ENCODE measurements at places on chromosomes 11 and 22.

DNA sequence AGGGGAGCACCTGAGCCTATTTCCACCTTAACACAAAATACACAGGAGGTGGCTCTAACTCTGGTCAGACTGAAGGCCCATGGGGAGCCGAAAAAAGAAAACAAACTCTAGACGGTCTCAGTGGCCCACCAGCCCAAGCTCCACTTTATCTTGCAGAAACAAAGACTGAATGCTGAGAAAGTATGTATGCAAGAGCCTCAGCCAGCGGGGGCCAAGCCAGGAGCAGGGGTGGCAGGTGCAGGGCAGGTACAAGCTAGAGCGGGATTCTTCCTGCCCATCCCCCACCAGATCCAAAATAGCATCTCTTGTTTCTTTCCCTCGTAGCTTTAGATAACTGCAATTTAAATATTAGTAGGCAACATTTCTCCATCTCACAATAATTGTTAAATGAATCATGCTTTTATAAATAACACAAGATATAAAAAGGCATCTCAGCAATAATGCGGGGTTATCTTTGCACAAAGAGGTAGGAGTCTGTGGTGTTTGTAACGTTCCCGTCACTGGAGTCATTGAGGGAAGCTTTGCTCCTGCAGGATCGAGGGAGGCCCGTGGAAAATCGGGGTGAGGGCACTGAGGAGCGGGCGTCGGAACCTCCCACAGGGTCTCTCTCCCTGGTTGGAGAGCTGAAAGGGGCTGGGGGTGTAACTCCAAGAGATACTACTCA, 418.0 kb downstream of the SHANK2 start:
- no peak for DNase-seq

- no peak for DNase-seq
These were observed 31.9 kb downstream of the FBLN1 start for GRCh38 chr22:45534339-45535192.

DNA sequence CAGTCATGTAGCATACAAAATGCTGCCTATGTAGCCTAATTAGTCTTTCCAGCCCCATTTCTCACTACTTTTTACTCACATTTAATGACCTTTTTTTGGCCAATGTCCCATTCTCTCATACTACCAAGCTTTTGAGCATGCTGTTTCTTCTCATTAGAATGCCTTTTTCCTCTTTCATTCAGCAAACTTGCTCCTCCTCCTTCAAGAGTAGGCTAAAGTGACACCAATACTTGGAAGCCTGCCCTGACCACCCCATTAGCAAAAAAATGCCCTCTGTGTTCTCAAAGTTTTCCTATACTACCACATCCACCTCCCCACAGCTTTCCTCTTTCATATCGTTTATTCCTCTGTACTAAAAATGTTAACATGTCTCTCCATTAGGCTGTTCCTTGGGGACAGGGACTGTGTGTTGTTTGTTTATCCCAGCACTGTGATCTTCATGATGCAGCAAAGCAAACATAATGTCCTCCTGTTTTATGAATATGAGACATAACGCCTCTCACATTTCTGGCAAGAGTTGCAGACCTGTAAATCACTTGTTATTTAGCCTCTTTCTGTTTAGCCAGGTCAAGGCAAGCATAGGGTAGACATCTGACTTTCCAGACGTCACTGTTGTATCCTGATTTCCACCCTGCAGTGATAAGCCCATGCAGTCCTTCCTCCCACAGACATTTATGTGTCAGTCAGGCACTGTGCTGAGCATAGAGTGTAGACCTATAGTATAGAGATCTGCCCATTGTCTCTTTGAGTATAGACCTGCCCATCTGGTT, 62.0 kb upstream of the UCP3 start:
- DNase-seq = no peak

DNA sequence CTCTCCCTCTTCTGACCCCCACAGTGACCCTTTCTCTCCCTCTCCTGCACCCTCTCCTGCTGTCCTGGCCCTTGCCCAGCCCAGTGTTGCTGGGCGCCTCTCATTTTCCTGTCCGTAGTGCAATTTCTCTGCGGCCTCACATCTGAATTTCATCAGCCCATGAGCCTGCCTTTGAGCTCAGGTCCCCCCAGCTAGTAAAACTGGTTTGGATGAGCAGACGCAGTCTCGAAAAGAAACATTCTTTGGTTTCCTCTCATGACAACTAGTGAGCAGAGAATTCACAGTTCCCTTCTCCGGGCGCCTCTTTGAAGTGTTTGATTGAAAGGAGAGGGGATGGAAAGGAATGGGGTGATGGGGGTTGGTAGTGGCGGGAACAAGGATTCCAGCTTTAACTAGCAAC, 126.0 kb upstream of the CADM1 start:
- DNase-seq = no peak

GRCh38 chr11:61880031-61880430, 11.3 kb downstream of the FADS3 start:
- no peak for DNase-seq

DNA sequence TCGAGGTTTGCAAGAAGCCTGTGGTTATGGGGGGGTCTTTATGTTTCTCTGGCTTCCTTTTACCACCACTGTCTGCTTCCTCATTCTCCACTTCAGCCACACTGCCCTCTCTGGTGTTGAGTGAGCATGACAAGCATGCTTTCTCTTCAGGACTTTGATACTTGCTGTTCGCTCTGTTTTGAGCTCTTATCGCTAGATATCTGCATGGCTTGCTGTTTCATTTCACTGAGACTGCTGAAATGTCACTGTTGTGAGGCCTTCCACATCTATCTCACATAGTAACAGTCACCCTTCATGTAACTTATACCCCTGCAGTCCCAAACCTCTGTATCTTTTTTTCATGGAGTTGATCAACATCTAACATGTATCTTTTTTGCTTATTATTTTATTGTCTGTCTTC, 59.8 kb downstream of the TMEM135 start:
- peak; percentile 44 for DNase-seq

- no peak for DNase-seq
These were observed 14.3 kb downstream of the RNF215 start for GRCh38 chr22:30372915-30373314.

- DNase-seq = no peak
These were observed 3.6 kb upstream of the CCDC117 start for GRCh38 chr22:28768701-28769393.
